Calu3 (cell line): ENCODE measurements at places on chromosomes 4 and X. TPM values are rescaled to one million over a fixed set of nuclear protein-coding genes. Genes with fewer than 3 reads are reported as not detected.
A peak's percentile ranks its signal among the peaks of the same experiment; 100 is the strongest.

Gene NHSL2
- total RNA-seq: 0.09 and 0.27 TPM in 2 replicates

Gene HTT-AS
- total RNA-seq: not detected in 2 replicates

Gene SLC34A2
- 12.8 and 23.0 TPM in 2 replicates for total RNA-seq

Gene TNIP2
- total RNA-seq: 17.5 and 18.7 TPM in 2 replicates

- no peaks in the 10 kb centered on the region for H3K4me1 ChIP-seq
- H3K36me3 ChIP-seq: no peaks in the 10 kb centered on the region
- no peaks in the 10 kb centered on the region for H3K27me3 ChIP-seq
- no peak for DNase-seq
These were observed 156.2 kb upstream of the PPP1R2C start for GRCh38 chrX:42934020-42934726.

DNA sequence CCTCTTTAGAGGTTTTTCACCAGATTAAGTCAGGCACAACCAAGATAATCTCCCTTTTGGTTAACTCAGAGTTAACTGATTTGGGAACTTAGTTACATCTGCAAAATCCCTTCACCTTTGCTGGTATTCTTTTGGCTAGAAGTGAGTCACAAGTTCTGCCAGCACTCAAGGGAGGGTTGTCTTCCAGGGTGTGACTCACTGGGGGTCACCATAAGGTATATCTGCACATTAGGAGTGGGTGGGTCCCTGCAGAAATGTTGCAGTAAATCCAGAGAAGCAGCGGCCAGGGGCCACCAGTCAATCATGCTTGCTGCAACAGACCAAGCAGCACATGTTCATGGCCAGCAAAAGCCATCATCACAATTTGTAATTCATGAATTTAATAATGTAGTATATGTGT, 59.8 kb upstream of the MAML3 start:
- peaks cover 17% of the 10 kb centered on the region for H3K4me1 ChIP-seq
- no peaks in the 10 kb centered on the region for H3K27me3 ChIP-seq
- DNase-seq: no peak
- no peak overlapping the region for H3K4me3 ChIP-seq
- H3K27ac ChIP-seq: no peak overlapping the region

- H3K27me3 ChIP-seq: no peaks in the 10 kb centered on the region
- H3K4me3 ChIP-seq: no peak overlapping the region
- no peak for DNase-seq
- peaks cover 17% of the 10 kb centered on the region for H3K36me3 ChIP-seq
These were observed 192.2 kb downstream of the ADGRA3 start for GRCh38 chr4:22323691-22324090.

DNA sequence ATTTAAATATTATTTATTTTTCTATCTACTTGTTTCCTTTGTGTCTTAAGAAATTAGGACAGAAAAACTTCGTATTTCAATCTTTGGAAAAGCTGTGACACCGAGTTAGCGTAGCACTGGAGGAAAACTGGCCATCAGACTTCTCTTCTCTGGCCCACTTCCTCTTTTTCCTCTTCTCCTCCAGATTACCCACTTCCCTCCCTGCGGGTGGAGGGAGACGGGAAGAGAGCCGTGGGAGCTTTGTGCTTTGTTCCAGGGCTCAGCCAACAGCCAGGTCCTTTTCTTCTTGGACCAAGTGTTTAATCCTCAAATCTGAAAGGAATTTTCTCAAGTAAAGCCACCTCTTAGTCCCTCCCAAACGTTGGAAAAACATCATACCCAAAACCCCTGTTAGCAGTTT, 29.7 kb downstream of the OFD1 start:
- no peaks in the 10 kb centered on the region for H3K4me1 ChIP-seq
- no peak for DNase-seq
- H3K27me3 ChIP-seq: no peaks in the 10 kb centered on the region

DNA sequence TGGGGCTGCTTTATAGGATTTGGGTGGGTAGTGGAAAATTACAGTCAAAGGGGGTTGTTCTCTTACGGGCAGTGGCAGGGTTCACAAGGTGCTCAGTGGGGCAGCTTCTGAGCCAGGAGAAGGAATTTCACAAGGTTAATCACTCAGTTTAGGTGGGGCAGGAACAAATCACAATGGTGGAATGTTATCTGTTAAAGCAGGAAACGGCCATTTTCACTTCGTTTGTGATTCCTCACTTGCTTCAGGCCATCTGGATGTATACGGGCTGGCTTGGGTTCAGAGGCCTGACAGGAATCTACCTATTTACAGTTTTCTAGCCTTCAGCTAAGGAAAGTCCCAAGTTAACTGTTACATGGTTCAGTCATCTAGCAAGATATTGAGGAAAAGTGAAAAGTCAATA, 1003.5 kb downstream of the STPG2 start:
- no peaks in the 10 kb centered on the region for H3K4me1 ChIP-seq
- H3K4me3 ChIP-seq: no peak overlapping the region
- no peak for DNase-seq
- H3K36me3 ChIP-seq: no peaks in the 10 kb centered on the region
- no peaks in the 10 kb centered on the region for H3K27me3 ChIP-seq

- peaks cover 9% of the 10 kb centered on the region for H3K36me3 ChIP-seq
- peaks cover 40% of the 10 kb centered on the region for H3K27me3 ChIP-seq
- no peak for DNase-seq
These were observed 5.6 kb downstream of the PDGFRA start for GRCh38 chr4:54234497-54235205.

- H3K4me3 ChIP-seq: no peak overlapping the region
- H3K27ac ChIP-seq: no peak overlapping the region
- DNase-seq: no peak
These were observed 43.3 kb downstream of the ENOPH1 start for GRCh38 chr4:82473621-82474164.

- peaks cover 14% of the 10 kb centered on the region for H3K4me1 ChIP-seq
- no peaks in the 10 kb centered on the region for H3K27me3 ChIP-seq
- H3K27ac ChIP-seq: no peak overlapping the region
- no peak overlapping the region for H3K4me3 ChIP-seq
- no peaks in the 10 kb centered on the region for H3K36me3 ChIP-seq
- no peak for DNase-seq
These were observed 91.0 kb upstream of the TRIM2 start for GRCh38 chr4:153113061-153113837.

GRCh38 chr4:152515678-152516077, 20.2 kb downstream of the FBXW7 start:
- no peak overlapping the region for H3K4me3 ChIP-seq
- H3K27me3 ChIP-seq: no peaks in the 10 kb centered on the region
- H3K36me3 ChIP-seq: peaks cover 7% of the 10 kb centered on the region
- DNase-seq: no peak
- peaks cover 9% of the 10 kb centered on the region for H3K4me1 ChIP-seq
- no peak overlapping the region for H3K27ac ChIP-seq

- DNase-seq: peak; percentile 26
- H3K27me3 ChIP-seq: no peaks in the 10 kb centered on the region
- H3K4me1 ChIP-seq: no peaks in the 10 kb centered on the region
- H3K27ac ChIP-seq: no peak overlapping the region
- H3K4me3 ChIP-seq: no peak overlapping the region
These were observed 186.8 kb downstream of the TMA16 start for GRCh38 chr4:163681208-163681821.

DNA sequence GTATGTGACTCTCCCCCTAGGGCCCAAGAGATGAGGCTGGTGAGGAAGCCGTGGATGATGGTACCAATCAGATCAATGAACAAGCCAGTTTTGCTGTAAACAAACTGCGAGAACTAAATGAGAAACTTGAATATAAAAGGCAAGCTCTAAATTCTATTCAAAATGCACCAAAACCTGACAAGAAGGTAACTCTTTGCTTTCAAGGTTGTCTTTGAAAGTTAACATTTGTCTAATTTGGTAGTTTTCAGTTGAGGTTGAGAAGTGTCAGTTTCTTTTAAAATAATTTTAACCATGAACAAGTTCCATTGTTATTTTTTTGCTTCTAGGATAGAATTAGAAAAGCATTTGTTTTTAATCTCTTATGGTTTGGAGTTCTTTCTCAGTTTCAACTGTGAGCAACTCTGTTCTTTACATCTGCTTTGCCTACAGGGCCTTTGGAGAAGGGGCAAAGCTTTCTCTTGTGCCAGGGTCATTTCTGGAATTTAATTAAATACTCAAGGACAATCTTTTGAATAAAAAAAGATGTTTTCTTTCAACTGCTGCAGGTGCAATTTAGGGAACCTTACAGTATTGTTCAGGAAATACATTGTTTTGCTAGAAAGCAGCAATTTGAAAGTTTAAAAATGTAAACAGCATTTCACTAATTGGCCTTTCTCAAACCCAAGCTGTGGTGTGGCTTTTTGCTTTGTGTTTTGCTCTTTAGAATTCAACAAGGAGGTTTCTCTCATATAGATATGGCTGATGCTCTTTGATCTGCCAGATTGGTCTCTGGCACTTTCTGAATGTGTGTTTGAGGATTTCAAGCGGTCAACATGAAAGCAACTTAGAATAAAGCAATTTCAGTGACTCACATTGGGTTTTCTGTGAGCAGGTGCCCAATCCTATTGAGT, 62.9 kb downstream of the LRP2BP start:
- H3K4me3 ChIP-seq: no peak overlapping the region
- H3K4me1 ChIP-seq: no peaks in the 10 kb centered on the region
- no peak for DNase-seq
- no peak overlapping the region for H3K27ac ChIP-seq
- no peaks in the 10 kb centered on the region for H3K27me3 ChIP-seq
- no peaks in the 10 kb centered on the region for H3K36me3 ChIP-seq

GRCh38 chr4:11072463-11072862, 356.2 kb downstream of the HS3ST1 start:
- DNase-seq: no peak
- H3K36me3 ChIP-seq: no peaks in the 10 kb centered on the region
- no peak overlapping the region for H3K27ac ChIP-seq

- H3K27me3 ChIP-seq: peaks cover 22% of the 10 kb centered on the region
- no peak for DNase-seq
- H3K4me1 ChIP-seq: no peaks in the 10 kb centered on the region
- no peak overlapping the region for H3K4me3 ChIP-seq
These were observed 50.0 kb downstream of the COMMD8 start for GRCh38 chr4:47413521-47413920.

DNA sequence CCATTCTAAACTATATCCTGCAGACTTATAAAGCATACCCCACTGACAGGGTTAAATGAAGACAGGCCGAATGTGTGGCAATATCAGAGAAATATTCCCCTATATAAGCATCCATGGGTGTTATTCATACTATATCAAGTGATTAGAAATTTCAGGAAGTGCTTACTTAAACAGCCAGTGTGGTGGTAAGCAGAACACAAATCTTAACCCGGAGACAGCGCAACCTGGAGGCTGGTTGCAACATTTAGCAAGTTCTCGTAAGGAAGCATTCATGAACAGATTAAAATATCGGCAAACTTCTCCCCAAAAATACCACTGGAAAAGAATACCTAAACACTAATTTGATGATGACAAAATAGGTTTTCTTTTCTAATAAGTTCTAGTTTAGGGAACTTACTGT, 261.2 kb downstream of the CBLL2 start:
- no peaks in the 10 kb centered on the region for H3K4me1 ChIP-seq
- no peaks in the 10 kb centered on the region for H3K36me3 ChIP-seq
- no peaks in the 10 kb centered on the region for H3K27me3 ChIP-seq
- H3K4me3 ChIP-seq: no peak overlapping the region
- no peak overlapping the region for H3K27ac ChIP-seq

DNA sequence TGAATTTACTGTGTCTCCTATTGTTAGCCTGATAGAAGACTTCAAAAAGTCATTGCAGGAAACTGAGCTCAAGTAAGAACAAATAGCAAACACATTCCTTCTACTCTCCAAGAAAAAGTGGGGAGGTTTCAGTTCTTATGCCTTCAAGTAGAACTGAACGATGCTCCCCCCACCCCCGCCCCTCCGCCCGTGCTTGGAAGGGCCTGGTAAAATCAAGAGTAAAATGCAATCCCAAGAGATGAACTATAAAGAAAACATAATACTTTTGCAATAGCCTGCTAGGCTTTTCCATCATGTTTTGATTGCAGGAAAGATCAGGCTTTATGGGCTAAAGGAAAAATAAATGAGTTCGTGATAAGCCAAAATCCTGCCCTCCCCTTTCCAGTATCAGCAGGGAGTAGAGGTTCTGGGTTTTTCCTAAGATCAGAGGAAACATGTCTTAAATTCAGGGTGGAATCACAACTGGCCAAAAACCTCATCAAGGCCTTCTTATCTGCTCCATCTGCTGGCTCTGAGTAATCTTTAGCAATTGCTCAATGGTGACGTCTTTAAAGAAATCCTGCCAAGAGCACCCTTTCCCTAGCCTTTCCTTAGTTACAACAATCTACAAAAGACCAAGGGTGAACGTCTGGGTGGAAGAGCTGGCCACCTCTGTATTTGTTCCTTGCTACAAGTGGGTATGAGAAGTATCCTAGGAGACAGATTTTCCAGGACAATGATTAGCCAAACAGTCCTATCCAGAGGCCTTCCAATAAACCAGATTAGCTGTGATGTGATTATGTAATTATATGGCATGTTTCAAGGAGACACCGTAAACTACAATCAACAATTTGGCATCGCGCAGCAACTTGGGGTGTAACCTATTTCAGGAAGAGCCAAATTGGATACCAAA, 66.3 kb upstream of the FAM9C start:
- peaks cover 5% of the 10 kb centered on the region for H3K36me3 ChIP-seq
- peak; percentile 45 for DNase-seq
- peak overlapping the region; percentile 99 for H3K27ac ChIP-seq

DNA sequence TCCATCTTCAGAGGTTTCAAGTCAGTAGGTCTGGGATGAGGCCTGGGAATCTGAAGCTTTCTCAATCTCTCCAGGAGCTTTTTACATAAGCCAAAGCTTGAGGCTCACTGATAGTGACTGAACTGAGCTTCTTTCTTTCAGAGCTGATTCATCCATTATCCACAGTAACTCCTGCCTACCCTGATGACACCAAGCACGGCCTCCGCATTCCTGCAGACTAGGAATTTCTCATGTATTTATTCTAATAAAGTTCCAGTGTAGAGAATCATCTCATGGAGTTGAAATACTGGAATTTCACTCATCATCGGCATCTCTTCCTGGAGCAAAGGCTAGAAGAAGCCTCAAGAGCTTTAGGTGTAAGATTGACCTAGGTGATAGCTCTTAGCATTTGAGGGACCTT, 12.1 kb upstream of the DCTD start:
- H3K4me3 ChIP-seq: no peak overlapping the region
- no peaks in the 10 kb centered on the region for H3K4me1 ChIP-seq
- H3K27me3 ChIP-seq: no peaks in the 10 kb centered on the region
- DNase-seq: no peak
- H3K36me3 ChIP-seq: no peaks in the 10 kb centered on the region

- H3K27ac ChIP-seq: no peak overlapping the region
- DNase-seq: no peak
- H3K36me3 ChIP-seq: no peaks in the 10 kb centered on the region
- no peak overlapping the region for H3K4me3 ChIP-seq
- H3K27me3 ChIP-seq: no peaks in the 10 kb centered on the region
These were observed 735.9 kb upstream of the TENM3 start for GRCh38 chr4:181507180-181507835.

DNA sequence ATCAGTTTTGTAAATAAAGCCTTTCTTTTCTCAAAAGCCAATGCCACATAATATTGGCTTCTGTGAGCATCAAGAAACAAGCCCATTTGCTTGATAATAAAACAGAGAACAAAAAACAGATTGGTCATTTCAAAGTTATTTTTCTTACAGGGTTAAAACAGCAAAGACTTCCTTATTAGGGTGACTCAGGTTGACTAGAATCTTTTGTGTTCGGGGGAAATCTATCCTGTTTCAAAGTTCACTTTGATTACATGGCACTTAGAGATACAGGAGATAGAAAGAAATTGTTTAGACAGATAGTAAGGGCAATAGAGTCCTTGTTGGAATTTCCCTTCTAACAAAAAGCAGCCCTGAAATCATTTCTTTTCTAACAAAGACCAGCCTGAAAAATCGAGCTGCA, 170.0 kb upstream of the GLRA2 start:
- H3K4me3 ChIP-seq: no peak overlapping the region
- H3K27ac ChIP-seq: peak overlapping the region; percentile 48
- H3K27me3 ChIP-seq: no peaks in the 10 kb centered on the region
- H3K4me1 ChIP-seq: peaks cover 43% of the 10 kb centered on the region

GRCh38 chr4:99608417-99608816, 33.8 kb downstream of the MTTP start:
- no peaks in the 10 kb centered on the region for H3K4me1 ChIP-seq
- H3K4me3 ChIP-seq: no peak overlapping the region
- no peak overlapping the region for H3K27ac ChIP-seq
- DNase-seq: no peak
- no peaks in the 10 kb centered on the region for H3K36me3 ChIP-seq
